ENCODE measurements at places on chromosomes 16 and 17. TPM values are rescaled to one million over a fixed set of nuclear protein-coding genes. Genes with fewer than 3 reads are reported as not detected.

KRTAP3-1 gene
- total RNA-seq: 5.6 TPM

ABCC12 gene
- total RNA-seq: not detected

SRCIN1 gene
- total RNA-seq: 36.5 TPM

CENPV gene
- 3.7 TPM for total RNA-seq

TRIM72 gene
- 0.17 TPM for total RNA-seq

IL32 gene
- 2.6 TPM for total RNA-seq

CYB5D1 gene
- 7.1 TPM for total RNA-seq
